ENCODE measurements at places on chromosomes 2 and 18. TPM values are rescaled to one million over a fixed set of nuclear protein-coding genes. Genes with fewer than 3 reads are reported as not detected.

Gene GPR35
- 7.9 TPM for total RNA-seq

DNA sequence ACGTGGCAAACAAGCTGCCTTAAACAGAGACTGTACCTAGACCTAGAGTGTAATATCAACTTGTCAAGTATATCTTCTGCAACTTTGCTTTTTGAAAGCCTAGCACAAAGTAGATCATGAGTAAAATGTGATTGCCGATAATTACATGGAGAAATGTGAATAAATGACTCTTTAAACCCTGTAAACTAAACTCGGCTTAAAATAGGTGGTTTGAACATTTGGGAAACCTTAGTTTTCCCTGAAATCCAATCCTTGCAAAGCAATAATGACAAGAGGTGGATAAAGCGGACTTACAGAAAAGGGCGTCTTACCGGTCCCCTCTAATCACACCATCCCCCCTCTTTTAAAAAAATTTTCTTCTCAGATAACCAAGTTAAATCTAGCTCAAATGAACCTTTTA is 549 bp upstream of the PSMD14 start:
- no peak for DNase-seq

- DNase-seq: no peak
These were observed 56.6 kb upstream of the CYP26B1 start for GRCh38 chr2:72204156-72204785.

- DNase-seq: no peak
These were observed 131.5 kb downstream of the TMEM17 start for GRCh38 chr2:62374301-62375112.

- DNase-seq: no peak
These were observed 219.7 kb downstream of the THSD7B start for GRCh38 chr2:136985044-136985443.

DNA sequence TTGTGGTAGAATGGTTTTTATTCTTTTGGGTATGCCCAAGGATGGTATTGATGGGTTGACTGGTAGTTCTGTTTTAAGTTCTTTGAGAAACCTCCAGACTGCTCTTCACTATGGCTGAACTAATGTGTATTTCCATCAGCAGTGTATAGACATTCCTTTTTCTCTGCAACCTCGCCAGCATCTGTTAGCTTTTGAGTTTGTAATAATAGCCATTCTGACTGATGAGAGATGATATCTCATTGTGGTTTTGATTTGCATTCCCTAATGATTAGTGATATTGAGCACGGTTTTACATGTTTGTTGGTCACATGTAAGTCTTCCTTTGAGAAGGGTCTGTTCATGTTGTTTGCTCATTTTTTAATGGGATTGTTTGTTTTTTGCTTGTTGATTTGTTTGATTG is 1348.7 kb upstream of the NXPH2 start:
- DNase-seq: no peak

DNA sequence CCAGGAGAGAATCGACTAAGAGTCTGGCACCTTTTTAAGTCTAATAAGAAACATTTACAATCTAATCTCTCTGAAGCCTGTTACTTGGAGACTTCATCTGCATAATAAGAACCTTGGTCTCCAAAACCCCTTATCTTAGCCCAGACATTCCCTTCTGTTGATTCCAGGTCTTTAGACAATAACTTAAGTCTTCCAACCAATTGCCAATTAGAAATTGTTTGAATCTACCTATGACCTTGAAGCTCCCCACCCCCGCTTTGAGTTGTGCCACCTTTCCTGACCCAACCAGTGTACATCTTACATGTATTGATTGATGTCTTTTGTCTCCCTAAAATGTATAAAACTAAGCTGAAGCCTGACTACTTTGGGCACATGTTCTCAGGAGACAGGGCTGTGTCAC is 49.5 kb upstream of the DTNA start:
- no peak for DNase-seq

GRCh38 chr18:13545955-13546354 is 180.4 kb downstream of the FAM210A start:
- no peak for DNase-seq

- DNase-seq: peak; percentile 66
These were observed 2.2 kb downstream of the TGIF1 start for GRCh38 chr18:3451989-3452749.

DNA sequence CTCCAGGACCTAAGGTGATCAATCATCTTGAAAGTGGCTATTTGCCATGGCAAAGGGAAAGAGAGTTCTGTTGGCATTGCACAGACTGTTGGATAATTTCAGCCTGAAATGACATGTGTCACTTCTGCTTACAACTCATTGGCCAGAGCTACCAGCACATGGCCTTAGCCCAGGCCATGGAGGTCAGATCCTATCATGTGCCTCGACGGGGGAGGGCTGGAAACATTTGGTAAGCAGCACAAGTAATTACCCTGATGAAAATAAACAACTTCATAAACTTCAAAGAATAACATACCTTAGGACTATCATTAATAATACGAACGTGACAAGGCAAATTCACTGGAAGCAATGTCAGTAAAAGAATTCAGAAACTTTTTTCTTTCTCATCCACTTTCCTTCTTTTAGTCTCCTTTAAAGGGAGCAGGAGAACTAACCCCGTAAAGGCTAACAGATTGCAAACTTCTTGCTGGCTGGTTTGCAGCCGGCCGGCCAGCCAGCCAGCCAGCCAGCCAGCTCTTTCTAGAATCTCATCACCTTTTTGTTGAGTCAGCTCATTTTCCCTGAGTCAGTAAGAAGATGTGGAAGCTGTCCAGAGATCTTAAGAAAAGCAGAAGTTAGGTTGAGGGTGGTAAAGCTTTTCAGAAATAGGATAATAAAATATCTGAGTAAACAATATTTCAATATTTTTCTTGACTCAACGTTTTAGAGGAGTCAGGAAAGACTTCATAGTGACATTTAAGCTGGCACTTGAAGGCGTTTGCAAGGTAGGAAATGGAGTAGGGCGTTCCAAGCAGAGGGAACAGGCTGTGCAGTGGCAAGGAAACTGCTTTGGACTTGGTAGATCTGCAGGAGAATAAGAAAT is 31.9 kb downstream of the CNRIP1 start:
- no peak for DNase-seq

DNA sequence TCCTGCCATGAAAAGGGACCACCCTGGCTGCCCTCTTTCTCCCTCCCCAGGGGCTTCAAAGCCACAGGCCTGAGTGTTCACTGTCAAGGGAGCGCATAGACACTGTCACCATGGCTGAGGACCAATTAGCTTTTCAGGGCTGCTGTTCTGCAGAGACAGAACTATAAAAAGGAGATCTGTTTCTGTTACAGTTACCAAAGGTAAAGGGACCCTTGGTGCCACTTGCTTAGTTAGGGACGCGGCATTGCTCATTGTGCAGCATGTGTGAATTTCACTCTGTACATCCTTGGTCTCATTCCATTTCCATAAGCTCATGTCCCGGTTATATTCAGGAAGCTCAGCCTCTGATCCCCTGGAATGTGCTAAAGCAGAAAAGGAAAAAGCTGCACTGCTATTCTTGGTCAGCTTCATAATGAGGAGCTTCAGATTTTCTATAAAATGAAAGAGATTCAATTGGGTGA is 55.5 kb upstream of the RNF152 start:
- DNase-seq: no peak

DNA sequence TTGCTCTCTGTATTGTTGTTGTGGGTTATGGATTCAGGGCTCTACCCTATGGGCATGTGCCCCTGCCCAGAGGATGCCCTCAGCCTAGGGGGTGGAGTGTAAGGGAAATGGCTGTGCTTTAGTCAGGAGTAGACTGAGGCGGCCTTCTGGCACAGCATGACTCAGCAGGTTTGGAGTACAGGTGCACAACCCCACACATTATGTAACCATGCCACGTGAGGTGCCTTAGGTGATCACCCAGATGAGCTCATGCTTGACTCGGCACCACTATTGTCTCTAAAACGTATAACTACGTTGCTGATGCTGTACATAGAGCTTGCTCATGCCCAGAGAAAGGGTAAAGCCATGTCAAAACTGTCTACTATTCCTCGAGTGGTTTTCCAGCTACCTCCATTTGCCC is 48.3 kb upstream of the ZC3H15 start:
- no peak for DNase-seq

- no peak for DNase-seq
These were observed 645 bp downstream of the MIB1 start for GRCh38 chr18:21741312-21741561.
